ENCODE measurements at places on chromosomes 2 and 18.

DNA sequence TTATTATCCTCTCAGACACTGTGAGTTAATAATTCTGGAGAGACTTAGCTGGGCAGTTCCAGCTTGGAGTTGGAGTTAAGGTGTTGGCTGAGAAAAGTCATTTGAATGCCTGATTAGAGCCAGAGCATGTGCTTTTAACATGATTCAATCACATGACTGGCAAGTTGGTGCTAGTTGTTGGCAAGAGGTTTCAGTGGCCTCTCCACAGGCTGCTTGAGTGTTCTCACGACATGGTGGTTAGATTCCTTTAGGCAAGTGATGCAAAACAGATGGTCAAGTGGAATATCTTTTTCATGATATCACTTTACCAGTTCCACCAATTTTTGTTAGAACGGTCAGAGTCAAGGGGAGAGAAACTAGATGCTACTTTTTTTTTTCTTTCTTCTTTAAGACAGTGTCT, 262.7 kb upstream of the FN1 start:
- no peak for DNase-seq

- DNase-seq: no peak
Measured at GRCh38 chr2:19614066-19614465, 255.6 kb upstream of the OSR1 start.

GRCh38 chr2:160984426-160985077, 175.7 kb upstream of the TANK start:
- no peak for DNase-seq

DNA sequence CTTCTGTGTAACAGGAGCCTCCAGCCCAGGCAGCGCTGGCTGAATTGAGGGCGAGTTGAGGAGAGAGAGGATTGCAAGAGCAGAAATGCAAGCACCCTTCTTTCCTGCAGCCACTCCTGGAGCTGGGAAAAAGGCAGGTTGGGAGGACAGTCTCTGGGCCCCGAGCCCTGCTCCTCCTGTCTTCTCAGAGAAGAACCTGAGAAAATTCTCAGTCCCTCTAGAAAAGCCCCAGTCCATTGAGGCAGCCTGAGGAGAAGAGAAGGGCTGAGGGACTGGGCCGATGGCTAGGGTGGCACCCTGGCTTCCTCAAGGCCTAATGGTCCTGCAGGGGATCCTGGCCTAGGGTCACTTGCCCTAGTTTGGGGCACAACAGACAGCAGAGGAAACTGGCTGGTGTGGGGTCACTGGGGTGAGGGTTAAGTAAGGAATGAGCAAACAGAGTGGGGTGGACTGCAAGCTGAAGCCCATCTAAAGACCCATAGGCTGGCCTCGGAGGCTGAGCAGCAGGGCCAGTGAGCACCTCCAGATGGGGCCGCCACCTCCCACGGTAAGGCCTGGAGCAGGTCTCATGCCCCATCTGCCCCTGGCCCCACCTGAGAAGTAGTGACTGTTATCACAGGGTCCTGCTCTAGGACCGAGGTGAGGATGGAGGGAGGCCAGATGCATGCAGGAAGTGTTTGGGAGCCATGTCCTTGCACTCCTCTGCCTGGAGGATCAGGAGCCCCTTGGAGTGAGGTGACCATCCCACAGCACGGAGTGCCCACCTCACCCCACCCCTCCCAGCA, 12.4 kb downstream of the CIB4 start:
- DNase-seq: no peak

- no peak for DNase-seq
Measured at GRCh38 chr2:8219631-8220355, 462.1 kb upstream of the ID2 start.

GRCh38 chr2:181683518-181684453, 3.5 kb upstream of the NEUROD1 start:
- DNase-seq: peak; percentile 74

GRCh38 chr18:79402209-79402576, 6.5 kb downstream of the NFATC1 start:
- DNase-seq: no peak

GRCh38 chr2:20093263-20094141, 42.1 kb upstream of the LAPTM4A start:
- DNase-seq: peak; percentile 50

GRCh38 chr2:241895712-241896641, 26.4 kb downstream of the RTP5 start:
- DNase-seq: no peak

DNA sequence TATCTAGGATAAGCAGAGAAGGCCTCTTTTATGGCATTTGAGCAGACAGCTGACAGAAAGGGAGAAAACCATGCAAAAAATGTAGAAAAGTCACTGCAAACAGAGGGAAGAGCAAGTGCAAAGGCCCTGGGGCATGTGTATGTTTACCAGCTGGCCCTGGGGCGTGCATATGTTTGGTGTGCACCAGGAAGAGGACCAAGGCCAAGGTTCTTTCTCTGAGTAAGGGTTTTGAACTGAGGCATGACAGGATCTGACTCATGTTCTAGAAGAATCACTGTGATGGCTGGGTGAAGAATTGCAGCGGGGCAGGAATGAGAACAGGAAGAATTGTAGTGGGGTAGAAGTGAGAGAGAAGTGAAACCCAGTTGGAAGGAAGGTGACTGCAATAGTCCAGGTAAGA, 69.6 kb downstream of the STEAP3 start:
- no peak for DNase-seq

DNA sequence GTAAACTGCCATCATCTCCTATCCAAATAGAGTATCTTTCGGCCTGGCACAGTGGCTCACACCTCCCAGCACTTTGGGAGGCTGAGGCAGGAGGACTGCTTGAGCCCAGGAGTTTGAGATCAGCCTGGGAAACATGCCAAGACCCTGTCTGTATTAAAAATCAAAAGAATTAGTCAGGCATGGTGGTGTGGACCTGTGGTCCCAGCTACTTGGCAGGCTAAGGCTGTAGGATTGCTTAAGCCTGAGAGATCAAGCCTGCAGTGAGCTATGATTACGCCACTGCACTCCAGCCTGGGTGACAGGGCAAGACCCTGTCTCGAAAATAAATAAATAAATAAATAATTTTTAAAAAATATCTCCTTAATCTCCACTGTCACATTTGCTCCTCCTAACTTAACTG, 14.7 kb upstream of the ARPC2 start:
- DNase-seq: no peak

Data from nephron progenitor cell (in vitro differentiated cells).